ENCODE measurements at places on chromosomes 12 and 14.

DNA sequence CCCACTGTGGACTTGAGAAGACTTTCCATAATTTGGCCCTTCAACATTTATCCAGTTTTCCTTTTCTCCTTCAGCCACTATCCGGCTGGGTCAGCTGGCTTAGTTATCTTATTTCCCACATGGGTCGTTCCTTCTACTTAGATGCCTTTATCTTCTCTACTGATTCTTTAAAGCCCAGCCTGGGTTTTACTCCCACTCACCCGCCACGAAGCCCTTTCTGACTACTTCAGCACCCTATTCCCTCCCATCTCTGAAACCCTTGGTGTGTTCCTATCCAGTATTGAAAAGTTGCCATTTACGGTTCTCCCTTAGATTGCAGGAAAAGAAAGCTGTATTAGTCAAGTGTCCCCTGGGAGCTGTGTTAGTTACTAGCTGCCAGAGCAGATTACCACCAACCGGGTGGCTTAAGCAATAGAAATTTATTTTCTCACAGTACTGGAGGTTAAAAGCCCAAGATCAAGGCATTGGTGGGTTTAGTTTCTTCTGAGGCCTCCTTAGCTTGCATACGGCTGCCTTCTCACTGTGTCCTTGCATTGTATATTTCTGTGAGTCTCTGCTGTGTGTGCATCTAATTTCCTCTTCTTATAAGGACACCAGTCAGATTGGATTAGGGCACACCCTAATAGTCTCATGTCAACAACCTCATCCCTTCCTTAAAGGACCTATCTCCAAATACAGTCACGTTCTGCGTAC is 105.5 kb downstream of the GPATCH2L start:
- no peaks in the 10 kb centered on the region for H3K27me3 ChIP-seq
- H3K36me3 ChIP-seq: no peaks in the 10 kb centered on the region
- H3K4me3 ChIP-seq: no peak overlapping the region
- H3K27ac ChIP-seq: no peak overlapping the region
- H3K4me1 ChIP-seq: peaks cover 11% of the 10 kb centered on the region

DNA sequence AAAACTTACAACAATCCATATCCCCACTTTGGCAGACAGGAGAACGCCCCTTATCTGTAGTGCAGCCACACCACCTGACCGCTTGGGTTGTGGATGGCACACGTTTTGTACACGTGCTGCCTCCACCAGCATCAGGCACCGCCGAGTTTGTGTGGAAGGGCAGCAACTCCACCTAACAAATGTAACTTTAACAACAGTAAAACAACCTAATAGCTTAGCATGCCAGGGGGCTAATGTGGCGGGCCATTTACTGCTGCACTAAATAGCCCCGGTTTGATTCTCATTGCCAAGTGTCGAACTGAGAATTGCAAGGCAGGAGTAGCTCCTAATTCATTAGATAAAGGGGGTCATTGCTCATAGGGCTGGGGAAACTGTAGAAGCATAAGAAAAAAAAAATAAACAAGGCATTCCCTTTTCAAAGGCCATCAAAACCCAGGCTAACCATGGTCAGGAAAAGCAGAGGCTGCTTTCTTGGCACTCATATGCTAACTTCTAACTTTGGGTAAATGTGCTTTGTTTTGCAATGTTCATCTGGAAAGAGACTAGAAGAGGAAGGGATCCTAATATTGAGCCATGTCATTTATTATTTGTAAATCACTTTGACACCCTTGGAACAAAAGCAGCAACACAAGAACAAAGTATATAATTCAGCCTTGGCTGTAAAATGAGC is 279.7 kb upstream of the SOX5 start:
- H3K4me1 ChIP-seq: peaks cover 20% of the 10 kb centered on the region
- H3K4me3 ChIP-seq: no peak overlapping the region
- H3K27ac ChIP-seq: no peak overlapping the region
- no peaks in the 10 kb centered on the region for H3K27me3 ChIP-seq

GRCh38 chr14:91464615-91465205 is 45.4 kb downstream of the PPP4R3A start:
- H3K4me3 ChIP-seq: no peak overlapping the region
- H3K36me3 ChIP-seq: peaks cover 36% of the 10 kb centered on the region
- H3K4me1 ChIP-seq: peaks cover 4% of the 10 kb centered on the region
- H3K27me3 ChIP-seq: no peaks in the 10 kb centered on the region
- no peak overlapping the region for H3K27ac ChIP-seq
- DNase-seq: no peak

DNA sequence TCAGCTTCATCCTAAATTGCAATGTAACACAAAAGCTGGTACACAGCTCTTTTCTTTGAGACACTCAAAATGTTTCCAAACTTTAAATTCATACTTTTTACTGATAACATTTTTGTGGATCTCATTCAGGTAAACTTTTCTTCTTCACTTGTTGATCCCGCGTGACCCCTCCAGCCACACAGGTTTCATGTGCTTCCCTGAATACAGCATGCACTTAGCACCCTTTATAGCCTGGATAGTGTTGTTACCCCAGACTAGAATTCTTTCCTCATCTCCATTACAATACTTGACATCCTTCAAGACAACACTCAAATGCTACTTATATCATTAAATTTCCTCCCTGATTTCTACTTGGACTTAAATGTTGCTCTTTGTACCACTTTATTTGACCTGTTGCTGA is 373.4 kb downstream of the RAD51B start:
- H3K27ac ChIP-seq: no peak overlapping the region
- H3K27me3 ChIP-seq: no peaks in the 10 kb centered on the region
- H3K36me3 ChIP-seq: no peaks in the 10 kb centered on the region
- no peak for DNase-seq

DNA sequence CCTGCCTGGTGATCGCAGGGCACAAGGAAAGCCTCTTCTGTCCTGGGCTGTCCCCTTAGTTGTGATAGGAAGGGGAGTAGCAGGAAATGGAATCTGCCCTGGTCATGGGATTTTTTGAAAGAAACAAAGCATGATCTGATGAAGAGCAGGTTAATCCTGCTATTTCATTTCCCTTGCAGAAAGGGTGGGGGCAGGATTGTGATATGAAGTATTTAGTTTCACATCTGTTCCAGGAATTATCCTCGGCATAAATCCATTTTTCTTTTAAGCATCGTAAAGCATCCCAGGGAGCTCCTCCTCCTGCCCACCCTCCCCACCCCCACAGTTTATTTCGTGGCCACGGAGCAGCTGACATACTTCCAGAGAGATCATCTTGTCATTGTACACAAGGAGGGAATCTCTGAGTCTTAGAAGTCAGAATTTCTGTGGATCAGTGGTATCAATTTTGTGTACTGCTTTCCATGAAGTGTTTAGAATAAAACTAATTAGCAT is 53.1 kb downstream of the TGFB3 start:
- no peak overlapping the region for H3K27ac ChIP-seq
- H3K36me3 ChIP-seq: peaks cover 11% of the 10 kb centered on the region
- DNase-seq: no peak
- no peaks in the 10 kb centered on the region for H3K27me3 ChIP-seq
- no peak overlapping the region for H3K4me3 ChIP-seq

- DNase-seq: no peak
- no peaks in the 10 kb centered on the region for H3K27me3 ChIP-seq
- H3K36me3 ChIP-seq: peaks cover 1% of the 10 kb centered on the region
- H3K4me1 ChIP-seq: peaks cover 33% of the 10 kb centered on the region
- no peak overlapping the region for H3K4me3 ChIP-seq
Measured at GRCh38 chr12:24047326-24047725, 97.9 kb upstream of the SOX5 start.

GRCh38 chr12:67509666-67510386 is 138.7 kb upstream of the DYRK2 start:
- no peak overlapping the region for H3K4me3 ChIP-seq
- H3K27ac ChIP-seq: no peak overlapping the region
- peaks cover 3% of the 10 kb centered on the region for H3K27me3 ChIP-seq

DNA sequence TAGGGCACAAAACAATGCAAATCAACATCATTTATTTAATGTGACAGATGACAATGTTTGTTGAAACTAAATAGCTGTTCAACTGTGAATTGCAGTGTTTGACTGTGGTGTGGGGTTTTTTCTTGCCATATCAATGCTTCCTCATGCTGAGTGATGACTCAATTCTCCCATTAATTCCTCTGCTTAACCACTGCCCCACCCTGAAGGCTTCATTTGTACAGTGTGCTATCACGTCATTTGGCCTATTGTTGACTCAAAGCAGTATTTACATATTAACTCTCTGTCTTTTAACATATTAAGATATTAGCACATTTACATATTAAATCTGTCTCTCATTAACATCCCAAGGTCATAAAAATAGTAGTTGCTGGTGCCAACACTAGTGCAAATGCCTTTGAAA is 164.8 kb upstream of the NRXN3 start:
- H3K27ac ChIP-seq: no peak overlapping the region
- H3K4me3 ChIP-seq: no peak overlapping the region
- H3K36me3 ChIP-seq: peaks cover 1% of the 10 kb centered on the region
- no peaks in the 10 kb centered on the region for H3K4me1 ChIP-seq
- no peaks in the 10 kb centered on the region for H3K27me3 ChIP-seq
- DNase-seq: no peak

DNA sequence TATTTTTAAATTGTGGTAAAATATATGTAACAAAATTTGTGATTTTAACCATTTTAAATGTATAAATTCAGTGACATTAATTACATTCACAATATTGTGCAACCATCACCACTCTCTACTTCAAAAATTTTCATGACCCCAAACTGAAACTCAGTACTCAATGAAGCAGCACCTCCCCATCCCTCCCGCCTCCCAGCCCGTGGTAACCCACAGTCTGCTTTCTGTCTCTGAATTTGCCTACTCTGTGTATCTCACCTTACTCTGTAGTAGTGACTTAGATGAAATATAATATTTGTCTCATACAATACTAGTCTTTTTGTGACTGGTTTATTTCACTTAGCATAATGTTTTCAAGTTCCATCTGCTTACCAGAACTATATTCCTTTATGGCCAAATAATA is 36.2 kb downstream of the EML1 start:
- peaks cover 8% of the 10 kb centered on the region for H3K4me1 ChIP-seq
- no peak for DNase-seq
- no peaks in the 10 kb centered on the region for H3K27me3 ChIP-seq
- H3K36me3 ChIP-seq: no peaks in the 10 kb centered on the region

DNA sequence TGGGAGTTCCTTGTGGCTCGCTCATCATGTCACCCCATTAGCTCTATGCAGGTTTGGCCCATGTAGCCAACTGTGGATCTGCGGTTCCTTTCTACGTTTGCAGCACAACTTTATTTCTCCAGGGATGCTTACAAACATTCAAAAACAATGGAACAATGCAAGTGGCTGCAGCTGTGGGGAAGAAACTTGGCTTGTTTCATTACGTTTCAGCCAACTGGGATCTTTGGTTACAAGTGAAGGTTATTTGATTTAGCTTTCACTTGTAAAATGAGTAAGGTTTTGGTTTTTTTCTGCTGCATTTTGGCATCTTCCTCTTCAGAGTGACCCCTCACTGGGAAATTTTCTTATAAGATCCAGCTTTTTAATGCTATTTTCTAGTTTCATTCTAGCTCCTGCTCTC is 105.9 kb downstream of the PLXNC1 start:
- no peaks in the 10 kb centered on the region for H3K27me3 ChIP-seq
- H3K36me3 ChIP-seq: no peaks in the 10 kb centered on the region
- DNase-seq: no peak
- no peak overlapping the region for H3K27ac ChIP-seq
- no peak overlapping the region for H3K4me3 ChIP-seq

DNA sequence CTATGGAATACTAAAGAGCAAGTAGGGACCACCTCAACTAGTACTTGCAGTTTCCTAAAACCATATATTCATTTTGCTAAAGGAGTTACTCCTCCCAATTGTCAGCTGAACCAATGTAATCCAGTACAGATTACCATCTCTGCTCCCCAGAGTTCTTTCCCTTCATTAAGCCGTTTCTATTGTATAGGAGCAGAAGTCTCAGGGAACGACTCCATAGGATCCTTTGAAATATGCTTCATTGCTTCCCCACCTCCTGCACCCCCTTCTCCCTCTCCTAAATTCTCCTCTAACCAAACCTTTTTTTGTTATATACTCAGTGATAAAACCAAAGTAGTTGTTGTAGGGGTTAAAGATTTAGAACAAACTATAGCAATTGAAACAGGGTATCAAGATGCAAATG is 30.7 kb upstream of the LALBA start:
- H3K27me3 ChIP-seq: peaks cover 18% of the 10 kb centered on the region
- H3K27ac ChIP-seq: no peak overlapping the region
- no peak overlapping the region for H3K4me3 ChIP-seq
- no peak for DNase-seq
- peaks cover 2% of the 10 kb centered on the region for H3K36me3 ChIP-seq

- DNase-seq: no peak
- H3K27me3 ChIP-seq: no peaks in the 10 kb centered on the region
- H3K36me3 ChIP-seq: no peaks in the 10 kb centered on the region
- no peak overlapping the region for H3K4me3 ChIP-seq
- peaks cover 44% of the 10 kb centered on the region for H3K4me1 ChIP-seq
Measured at GRCh38 chr12:71465796-71466195, 26.2 kb downstream of the LGR5 start.

- H3K27ac ChIP-seq: no peak overlapping the region
- DNase-seq: no peak
- no peak overlapping the region for H3K4me3 ChIP-seq
- H3K4me1 ChIP-seq: peaks cover 14% of the 10 kb centered on the region
- no peaks in the 10 kb centered on the region for H3K27me3 ChIP-seq
- H3K36me3 ChIP-seq: no peaks in the 10 kb centered on the region
Measured at GRCh38 chr14:63453443-63453936, 89.7 kb downstream of the PPP2R5E start.

DNA sequence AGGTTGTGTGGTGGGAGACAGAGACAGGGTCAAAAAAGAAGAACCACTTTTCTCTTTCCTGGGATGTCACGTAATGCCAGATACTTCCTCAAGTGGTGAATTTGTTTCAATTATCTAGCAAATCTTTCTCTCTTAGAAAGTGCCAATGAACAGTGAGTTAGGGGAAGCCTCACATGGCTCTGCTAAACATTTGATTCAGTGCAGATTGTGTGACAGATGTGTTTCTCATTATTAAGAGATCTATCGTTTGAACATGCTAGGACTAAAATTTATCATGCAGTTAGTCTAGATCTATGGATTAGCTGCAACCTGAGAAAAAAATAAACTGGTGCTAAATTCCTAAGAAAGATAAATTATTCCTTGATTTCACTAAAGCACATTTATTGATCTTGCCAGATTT is 247.8 kb downstream of the MDGA2 start:
- peaks cover 8% of the 10 kb centered on the region for H3K4me1 ChIP-seq
- no peak overlapping the region for H3K4me3 ChIP-seq
- no peak for DNase-seq
- H3K36me3 ChIP-seq: no peaks in the 10 kb centered on the region
- H3K27ac ChIP-seq: no peak overlapping the region

- DNase-seq: no peak
- no peak overlapping the region for H3K27ac ChIP-seq
- H3K36me3 ChIP-seq: peaks cover 22% of the 10 kb centered on the region
- H3K27me3 ChIP-seq: no peaks in the 10 kb centered on the region
Measured at GRCh38 chr12:27025116-27025515, 2.8 kb downstream of the MED21 start.

DNA sequence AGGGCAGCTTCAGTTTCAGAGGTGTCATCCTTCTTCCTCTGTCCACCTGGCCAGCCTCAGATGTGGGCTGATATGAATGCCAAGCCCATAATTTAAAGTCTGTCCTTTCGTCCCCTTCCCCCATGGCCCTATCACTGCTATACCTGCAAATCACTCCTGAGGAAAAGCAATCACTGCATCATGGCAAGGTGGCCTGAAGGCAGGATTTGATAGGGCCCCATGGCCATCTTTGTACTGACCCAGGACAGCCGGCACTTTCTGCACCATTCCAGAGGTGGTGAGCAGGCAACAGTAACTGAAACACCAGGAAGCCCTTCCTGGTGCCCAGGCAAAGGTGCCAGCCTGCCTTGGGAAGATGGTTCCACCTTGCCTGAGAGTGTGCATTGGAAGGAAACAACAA is 60.8 kb downstream of the ANO2 start:
- H3K27ac ChIP-seq: no peak overlapping the region
- H3K36me3 ChIP-seq: no peaks in the 10 kb centered on the region
- no peaks in the 10 kb centered on the region for H3K4me1 ChIP-seq
- DNase-seq: no peak
- no peak overlapping the region for H3K4me3 ChIP-seq

Data from chondrocyte (in vitro differentiated cells).